ENCODE measurements at places on chromosomes 16 and 17.

DNA sequence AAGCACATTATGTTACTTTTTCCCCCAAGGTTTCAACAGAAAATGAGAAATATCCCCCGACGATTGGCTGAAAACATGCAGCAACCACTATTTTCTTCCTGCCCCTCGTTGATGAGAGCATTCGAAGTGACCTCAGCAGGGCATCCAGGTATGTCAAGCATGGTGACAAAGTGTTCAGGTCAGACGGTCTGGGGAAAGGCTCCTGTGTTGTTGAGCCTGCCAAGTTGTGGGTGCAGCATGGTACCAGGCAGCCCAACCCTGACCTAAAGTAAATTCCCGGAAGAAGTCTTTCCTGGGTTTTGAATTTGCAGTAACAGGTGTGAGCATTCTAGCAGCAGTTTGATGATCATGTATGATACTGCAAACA lies 51.7 kb upstream of the SEC14L1 start:
- DNase-seq = no peak

DNA sequence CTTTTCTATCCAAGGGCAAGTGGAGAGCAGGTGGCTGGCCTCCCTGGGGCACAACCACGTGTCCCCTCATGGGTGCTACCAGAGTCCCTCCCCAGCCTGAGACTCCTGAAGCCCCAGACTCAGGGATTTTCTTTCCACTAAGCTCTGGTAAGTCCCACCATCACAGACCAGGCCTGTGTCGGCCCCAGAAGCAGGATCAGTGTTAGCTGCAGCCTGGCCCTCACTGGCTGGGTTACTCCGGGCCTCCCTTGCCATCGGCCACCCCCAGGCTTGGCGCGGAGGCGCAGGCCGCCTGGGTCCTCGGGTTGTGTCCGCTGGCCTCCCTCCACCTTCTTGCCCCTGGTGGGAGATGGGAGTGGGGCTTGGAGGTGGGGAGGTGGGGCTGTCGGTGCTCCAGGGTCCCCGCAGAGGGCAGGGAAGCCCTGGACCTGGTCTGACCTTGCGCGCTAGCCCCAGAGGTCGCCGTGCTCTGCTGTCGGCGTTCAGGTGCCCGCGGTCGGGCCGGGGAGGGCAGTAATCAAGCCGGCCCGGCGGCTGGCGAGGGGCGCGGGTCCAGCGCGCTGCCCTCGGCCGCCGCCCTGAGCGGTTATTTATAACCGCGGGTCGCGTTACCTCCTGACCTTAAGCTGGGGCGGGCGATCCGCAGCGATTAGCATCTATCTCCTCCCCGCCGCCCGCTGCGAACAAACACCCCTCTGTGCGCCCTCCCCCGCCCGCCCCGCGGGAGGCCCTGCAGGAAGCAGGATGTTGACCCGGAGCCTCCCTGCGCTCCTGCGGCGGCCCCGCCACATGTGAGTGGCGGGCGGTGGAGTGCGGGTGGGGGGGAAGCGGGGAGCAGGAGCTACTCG lies 78.1 kb upstream of the TOB1 start:
- no peak for DNase-seq

- DNase-seq = no peak
These were observed 2.3 kb downstream of the BEAN1 start for GRCh38 chr16:66429290-66429962.

DNA sequence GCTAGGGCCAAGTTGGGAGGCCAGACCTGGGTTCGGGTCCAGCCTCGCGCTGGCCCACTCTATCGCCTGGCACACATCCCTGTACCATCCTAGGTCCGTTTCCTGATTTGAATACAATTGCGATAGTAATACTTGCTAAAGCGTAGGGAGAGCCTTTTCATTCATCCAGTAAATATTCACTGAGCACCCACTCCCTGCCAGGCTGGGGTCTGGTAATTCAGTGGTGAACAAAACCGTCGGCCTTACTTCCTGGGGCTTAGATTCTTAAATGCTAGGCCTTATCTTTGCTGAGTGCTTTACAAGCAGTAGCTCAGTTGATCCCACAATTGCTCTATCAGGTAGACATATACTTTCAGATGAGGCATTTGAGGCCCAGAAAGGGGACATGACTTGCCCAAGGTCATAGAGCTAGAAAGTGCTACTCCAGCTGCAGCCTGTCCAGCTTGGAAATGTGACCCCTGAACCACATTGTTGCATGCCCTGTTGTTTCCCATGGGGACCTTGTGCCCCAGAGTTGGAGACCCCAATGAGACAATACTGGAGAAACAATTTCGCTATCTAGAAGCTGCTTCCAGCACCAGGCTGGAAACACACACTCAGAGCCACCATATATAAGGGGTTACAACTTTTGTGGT lies 691 bp downstream of the USB1 start:
- no peak for DNase-seq

DNA sequence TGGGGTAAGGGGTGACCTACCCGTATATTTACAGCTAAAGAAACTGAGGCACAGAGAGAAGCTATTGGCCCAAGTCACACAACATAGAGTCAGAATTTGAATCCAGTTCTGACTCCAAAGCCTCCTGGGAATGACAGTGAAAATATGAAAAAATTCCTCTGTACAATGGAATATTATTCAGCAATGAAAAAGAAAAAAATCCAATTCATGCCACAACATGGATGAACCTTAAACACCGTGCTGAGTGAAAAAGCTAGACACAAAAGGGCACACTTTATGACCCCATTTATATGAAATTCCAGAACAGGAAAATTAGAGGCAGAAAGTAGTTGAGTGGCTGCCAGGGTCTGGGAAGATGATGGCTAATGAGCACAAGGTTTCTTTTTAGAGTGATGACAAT lies 75.4 kb downstream of the LITAF start:
- DNase-seq = no peak

- no peak for DNase-seq
These were observed 108.5 kb downstream of the TMEM114 start for GRCh38 chr16:8481810-8482209.

- DNase-seq = no peak
These were observed 65.0 kb downstream of the CCDC182 start for GRCh38 chr17:57679906-57680695.

DNA sequence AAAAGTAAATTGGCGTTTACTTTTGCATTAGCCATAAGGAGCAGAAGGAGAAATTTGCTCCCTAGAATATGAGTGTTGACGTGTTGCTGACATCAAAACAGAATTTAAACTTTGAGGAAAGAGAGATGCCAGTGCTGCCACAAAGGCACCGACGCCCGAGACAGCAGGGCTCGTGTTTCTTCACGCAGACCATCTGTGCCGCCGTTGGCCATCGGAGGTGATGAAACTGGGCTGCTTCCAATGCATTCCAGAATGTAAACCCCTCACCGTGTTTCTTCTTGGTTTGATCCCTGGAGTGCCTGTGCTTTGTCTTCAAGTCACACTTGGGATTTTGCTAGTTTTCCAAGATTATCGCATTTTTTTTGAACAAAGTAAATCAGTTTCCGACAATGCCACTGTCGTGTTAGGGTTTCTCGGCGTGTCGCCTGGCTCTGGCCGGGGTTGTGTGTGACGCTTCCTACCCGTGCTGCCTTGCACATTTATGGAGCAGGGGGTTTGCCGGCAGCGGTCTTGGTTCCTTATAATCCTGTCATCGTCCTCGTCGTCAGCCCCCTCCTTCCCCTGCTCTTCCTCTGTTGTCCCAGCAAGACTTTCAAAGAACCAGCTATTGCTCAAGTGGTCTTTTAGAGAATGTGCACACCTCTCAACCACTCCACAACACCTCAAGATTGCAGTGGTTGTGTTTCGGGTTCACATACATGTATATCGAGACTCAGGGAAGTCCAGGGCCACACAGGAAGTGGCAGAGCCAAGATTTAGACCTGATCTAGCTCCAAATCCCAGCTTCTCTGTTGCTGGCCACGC lies 103.9 kb downstream of the METRNL start:
- DNase-seq = no peak

DNA sequence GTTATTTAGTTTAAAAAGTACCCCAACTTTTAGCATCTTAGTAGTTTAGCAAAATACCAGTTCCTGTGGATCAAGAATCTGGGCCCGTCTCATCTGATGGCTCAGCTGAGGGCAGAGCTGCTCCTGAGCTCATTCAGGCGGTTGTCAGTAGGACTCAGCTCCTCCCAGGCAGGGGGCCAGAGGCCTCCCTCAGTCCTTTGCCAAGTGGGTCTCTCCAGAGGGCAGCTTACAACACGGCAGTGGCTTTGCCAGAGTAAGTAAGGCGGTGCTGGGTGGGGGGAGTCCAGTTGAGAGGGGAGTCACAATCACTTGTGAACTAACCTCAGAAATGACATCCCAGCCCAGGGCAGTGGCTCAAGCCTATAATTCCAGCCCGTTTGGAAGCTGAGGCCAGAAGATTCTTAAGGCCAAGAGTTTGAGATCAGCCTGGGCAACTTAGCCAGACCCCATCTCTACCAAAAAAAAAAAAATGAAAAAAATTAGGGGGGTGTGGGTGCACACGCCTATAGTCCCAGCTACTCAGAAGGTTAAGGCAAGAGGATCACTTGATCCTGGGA lies 81.5 kb upstream of the MED9 start:
- no peak for DNase-seq

DNA sequence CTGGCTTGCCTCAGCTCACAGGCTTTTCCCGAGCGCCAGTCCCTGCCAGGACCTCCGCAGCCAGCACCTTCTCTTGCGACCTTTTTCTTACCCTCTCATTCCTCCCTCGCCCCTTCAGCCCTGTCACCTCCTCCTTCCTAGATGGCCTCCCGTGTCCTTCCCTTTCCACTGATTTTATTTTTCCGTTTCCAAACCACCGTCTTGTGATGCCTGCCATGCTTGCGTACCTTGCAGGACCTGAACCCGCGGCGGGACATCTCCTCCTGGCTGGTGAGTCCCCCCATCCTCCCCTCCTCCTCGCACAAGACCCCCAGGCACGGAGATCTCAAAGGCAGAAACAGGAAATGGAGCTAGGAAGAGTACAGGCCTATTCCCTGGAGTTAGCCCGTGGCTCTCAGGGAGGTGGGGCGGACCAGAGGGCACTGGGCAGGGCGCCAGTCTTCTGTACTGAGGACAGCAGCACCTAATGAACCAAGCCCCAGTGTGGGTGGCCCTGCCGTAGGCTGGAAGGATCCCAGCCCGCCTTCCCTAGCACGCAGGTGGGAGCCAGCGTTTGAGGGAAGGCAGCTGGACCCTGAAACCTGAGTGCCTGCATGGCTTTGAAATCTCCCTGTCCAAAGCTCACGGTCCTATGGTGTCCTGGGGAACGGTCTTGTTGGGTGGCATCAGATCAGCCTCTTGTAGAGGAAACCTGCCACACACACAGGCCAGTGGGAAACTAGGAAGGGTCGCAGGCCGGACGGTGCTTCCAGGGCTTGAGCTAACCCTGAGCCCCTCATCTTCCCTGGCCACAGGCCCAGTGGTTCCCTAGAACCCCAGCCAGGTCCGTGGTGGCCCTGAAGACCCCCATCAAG lies 612 bp downstream of the CISD3 start:
- no peak for DNase-seq

- DNase-seq = no peak
These were observed 121.4 kb downstream of the C16orf78 start for GRCh38 chr16:49494891-49495566.

GRCh38 chr17:82244413-82245133 lies 15.7 kb downstream of the SLC16A3 start:
- no peak for DNase-seq

DNA sequence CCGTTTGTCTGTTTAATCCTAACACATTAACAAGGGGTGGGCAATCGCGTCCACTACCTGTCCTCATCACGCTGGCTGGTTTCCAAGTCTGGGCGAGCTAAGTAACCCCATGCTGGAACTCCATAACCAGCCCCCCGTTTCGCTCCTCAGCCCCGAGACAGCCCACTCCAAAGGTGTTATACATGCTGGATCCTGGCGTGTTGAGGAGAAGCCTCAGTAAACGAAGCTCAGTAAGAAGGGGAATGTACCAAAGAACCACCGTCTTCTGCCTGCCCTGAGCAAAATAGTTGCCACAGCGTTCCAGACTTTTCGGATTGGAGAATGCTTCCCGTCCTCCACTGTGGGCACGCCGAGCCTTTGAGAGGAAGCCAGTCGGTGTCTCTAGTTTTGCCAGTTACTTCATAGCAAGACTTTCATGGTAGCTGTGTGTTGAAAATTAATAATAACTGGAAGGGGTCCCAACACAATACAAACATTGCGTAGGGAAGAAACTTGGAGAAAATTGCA lies 16.1 kb upstream of the C17orf78 start:
- DNase-seq = no peak

DNA sequence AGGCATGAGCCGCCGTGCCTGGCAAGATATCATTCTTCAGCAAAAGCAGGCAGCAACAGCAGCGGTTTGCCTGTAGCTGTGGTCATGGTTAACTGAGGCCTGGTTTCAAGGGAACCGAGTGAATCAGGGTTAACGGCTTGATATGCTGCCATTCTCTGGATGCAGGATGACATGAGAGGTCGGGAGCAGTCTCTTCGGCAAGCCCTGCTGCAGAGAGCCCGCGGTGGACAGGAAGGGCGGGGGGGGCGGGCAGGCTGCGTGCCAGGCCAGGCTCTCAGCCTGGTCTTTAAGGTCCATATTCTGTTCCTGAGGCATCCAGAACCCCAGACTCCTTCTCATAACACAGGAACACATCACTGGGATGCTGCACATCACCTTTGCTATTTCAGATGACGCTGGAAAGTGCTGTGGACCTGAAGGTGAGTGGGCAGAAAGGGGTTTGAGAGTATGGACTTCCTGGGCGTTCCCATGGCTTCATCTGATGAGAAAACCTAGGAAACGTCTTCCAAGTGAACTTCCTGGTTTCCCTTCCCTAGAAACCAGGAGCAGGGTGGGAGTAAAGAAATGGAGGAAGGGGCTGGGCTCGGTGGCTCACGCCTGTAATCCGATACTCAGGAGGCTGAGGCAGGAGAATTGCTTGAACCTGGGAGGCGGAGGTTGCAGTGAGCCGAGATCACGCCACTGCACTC lies 165.6 kb upstream of the RPH3AL start:
- DNase-seq = no peak

GRCh38 chr16:49396206-49396720 lies 22.7 kb downstream of the C16orf78 start:
- no peak for DNase-seq

DNA sequence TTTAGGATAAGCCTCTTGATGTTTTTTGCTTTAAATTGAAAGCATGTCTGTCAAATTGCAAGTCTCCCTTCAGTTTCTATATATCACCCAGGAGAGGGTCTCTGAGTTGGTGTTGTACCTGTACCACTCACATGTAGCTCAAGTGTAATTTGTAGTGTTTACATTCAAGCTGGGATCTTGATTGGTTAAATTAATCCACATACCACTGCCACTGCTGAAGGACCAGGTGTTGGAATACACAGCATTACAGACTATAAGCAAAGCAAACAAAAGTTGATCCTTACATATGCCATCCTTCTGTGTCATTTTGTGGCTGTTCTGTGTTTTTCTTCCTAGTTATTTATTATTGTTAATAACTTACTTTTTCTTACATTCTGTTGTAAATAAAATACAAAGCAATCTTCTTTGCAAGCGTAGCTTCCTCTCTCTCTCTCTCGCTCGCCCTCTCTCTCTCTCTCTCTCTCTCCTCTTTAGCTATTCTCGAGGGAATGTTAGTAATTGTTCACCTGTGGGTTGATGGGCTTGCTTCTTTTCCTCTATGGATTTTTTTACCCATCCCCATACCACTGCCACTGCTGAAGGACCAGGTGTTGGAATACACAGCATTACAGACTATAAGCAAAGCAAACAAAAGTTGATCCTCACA lies 20.8 kb upstream of the NOL11 start:
- no peak for DNase-seq
